NCI-H1092 (cell line): ENCODE measurements at places on chromosomes 1 and 21.

- DNase-seq = no peak
These were observed 7.4 kb downstream of the WNT3A start for GRCh38 chr1:228013935-228014930.

DNA sequence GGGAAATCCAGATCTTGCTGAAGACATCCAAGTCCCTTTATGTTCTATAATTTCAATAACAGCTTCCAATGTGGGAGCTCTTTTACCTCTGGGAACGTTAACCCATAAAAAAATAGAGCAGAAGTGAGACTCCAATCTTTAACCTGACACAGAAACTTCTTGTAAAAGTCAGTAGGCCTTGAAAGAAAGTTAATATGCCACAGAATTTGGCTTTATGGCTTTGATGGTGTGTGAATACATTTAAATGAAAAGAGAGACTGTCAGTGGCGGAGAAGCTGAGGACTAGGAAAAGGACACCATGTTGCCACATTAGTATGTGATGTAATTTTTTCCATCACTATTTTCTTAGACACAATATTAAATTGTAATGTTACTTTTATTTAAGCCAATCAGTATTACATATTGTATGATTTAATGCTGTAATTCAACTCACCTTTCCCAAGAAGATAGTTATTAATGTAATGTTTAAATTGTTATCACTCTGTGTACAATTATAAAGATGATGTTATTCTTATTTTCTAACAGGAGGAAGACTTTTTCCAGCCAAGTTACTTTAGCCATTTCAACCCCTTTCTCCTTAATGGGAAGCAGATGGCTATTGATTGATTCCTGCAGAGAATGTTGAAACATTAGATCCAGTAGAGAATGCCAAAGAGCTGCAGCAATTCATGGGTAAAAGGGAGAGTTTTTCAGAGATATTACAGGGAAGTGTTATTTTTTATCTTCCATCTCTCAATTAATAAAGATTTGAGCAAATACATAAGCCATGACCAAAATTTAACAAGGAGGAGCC, 17.5 kb upstream of the CLDN8 start:
- DNase-seq = no peak

- peak; percentile 20 for DNase-seq
These were observed 2.3 kb downstream of the PAX7 start for GRCh38 chr1:18632783-18633421.

GRCh38 chr1:84344286-84344685, 42.8 kb downstream of the SAMD13 start:
- no peak for DNase-seq

DNA sequence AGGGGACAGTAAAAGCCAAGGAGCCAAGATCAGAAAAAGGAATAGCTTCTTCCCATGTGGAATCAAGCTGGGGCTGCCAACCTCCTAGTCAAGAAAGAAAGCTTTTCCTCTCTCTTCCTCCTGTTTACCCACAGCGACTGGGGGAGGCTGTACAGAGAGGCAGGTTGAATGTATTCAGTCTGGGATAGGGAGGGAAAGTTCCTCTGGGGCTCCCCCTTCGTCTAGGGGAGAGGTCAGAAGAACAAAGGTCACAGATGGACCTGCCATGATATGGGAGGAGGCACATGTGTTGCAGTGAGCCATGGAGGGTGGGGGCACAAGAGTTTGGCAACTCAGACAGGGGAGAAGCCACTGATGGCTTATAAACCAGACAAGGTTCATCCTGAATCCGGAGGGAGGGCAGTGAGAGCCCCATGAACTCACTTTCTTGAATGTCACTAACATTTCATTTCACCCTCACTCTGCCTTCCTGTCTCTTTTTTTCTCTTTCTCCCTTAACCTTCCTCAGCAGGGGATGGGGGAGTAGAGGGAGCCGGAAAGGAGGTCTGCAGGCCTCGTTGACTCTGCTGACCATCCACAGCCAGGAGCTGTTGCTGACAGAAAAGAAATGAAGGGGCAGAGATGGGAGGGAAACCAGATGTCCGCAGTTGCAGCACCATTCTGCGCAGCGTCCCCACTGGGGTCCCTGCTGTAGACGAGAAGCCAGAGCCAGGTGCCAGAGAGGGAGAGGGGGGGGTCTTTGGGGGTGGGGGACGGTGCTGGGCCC, 61.1 kb downstream of the PLXNA2 start:
- DNase-seq = no peak

- no peak for DNase-seq
These were observed 652.4 kb downstream of the PLPP3 start for GRCh38 chr1:55926906-55927471.

DNA sequence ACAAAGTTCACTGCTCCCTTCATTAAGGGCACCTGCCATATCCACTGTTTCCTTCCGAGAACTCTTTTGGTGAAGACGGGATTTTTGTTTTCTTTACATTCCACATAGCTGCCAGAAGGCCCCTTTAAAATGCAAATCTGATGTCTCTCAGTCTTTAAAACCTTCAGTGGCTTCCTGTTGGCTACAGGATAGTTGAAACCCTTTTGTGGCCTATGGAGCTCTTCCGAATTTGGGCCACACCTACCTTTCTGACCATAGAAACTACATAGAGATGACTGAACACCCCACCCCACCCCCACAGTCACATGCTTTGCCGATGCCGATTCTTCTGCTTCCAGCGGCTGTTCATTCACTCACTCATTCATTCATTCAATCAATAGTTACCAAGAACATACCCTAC, 502.6 kb downstream of the KIF26B start:
- no peak for DNase-seq

DNA sequence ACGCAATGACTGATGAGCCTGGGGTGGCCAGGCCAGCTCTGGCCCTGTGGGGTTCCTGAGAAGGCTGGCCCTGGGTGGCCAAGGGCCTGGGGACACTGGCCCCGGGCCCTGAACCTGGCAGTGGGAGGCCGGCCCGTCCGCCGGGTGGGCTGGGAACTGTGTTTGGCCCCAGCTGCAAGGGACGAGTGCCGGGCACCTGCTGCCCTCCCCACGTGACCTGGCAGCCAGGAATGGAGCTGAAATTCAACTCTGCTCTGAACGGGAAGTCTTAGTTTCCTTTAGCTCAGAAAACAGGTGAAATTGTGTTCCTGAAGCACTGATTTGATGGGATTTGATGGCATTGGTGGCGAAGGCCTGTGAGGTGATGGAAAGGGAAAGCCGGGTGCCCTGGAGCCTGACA, 8.2 kb upstream of the TTLL10 start:
- no peak for DNase-seq

- DNase-seq = no peak
These were observed 16.9 kb downstream of the PCNX2 start for GRCh38 chr1:233278631-233279030.

DNA sequence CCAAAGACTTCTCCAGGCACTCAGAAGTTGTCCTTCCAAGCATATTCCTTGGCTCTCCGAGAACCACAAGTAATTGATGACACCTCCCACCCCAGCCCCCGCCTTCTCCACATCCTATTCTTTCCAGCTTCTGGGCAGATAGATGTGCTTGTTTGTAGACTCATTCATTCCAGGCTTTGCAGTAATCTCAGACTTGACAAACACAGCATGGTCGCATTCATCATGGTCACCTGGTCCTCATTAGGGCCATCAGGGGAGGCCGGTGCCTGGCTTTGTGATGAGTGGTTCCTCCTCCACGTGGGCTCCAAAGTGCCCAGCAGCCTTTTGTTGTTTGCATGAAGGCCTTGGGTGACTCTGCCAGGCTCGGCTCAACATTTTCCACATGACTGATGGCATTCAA, 28.5 kb upstream of the KCNE2 start:
- DNase-seq = no peak

- no peak for DNase-seq
These were observed 13.5 kb upstream of the SPATA1 start for GRCh38 chr1:84492726-84493125.
